Fibroblast of lung (primary cell): ENCODE measurements at places on chromosomes 5 and 9.

DNA sequence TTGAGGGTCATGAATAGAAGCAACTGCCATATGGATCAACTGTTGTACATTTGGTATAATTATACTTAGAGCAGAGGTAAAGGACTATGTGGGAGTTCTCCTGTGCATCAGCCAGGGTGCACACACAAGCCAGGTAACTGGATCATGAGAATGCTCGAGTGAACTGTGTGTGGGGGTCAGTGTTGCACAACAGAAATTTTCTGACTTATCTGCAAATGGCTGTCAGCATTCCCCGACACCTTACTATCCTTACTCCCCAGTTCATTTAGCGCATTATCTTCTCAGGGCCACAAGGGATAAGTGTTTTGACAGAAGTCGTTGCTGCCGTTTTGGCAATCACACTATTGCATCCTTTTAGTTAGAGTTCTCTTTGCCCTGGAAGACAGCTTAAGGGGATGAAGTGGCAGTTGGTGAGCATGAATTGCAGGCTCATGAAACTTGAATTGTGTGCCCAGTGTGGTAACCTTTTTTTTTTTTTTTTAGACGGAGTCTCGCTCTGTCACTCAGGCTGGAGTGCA is 1.7 kb downstream of the CANX start:
- peak; percentile 7 for DNase-seq

- peak; percentile 81 for DNase-seq
These were observed 84.8 kb downstream of the TLE1 start for GRCh38 chr9:81604306-81605169.

DNA sequence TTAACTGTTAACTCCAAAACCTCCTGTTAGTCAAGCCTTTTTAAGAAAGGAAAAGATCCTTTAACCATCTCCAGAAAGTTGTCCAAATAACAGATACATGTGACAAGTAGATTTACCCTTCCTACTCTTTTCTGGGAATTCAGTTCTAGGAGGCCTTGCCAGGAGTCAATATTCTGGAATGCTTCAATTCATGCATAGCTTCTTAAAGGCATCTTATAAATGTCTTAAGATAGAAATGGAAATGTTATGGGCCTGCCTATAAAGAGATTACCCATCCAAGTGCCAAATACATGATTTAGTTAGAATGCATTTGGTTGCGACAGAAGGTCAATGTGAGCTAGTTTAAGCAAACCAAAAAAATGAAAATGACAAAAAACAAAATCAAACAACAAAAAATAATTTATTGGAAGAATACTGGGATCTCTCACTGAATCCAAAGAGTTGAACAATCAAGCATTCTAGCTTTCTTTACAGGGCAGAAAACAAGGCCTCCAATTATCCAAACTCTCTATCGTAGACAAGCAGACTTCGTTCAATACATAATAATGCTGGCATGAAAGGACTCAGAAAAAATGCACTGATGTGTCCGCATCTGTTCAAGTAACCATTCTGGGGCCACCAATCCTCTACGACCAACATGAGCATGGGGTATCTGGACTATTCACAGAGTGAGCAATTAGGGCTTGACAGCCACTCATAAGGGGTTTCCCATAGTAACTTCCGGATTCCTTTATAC is 188.6 kb downstream of the CTNND2 start:
- DNase-seq: no peak

DNA sequence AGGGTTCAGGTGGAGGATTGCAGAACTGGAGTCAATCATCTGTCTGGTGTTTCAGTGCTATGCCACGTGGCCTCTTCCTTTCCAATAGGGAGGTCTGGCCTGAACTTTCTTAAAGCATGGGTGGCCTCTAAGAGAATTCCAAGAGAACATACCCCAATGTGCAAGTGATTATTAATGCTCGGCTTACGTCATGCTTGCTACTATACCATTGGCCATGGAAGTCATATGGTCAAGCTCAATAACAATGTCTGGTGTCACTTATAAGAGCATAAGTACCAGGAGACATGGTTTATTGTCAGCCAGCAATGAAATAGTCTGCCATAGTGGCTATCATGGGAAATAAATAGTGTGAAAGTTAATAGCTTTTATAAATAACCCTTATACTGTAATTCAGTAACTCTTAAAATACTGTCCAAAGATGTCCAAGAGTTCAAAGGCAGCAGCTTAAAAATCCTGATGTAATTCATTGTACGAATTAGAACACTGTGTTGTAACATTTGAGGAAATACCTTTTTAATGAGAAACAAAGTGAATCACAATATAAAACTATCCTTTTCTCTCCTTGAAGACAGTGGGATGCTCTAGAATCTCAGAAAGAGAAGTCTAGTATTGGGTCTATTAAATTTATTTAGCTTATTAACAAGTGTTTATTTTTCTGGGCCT is 355.4 kb upstream of the PRR16 start:
- no peak for DNase-seq

DNA sequence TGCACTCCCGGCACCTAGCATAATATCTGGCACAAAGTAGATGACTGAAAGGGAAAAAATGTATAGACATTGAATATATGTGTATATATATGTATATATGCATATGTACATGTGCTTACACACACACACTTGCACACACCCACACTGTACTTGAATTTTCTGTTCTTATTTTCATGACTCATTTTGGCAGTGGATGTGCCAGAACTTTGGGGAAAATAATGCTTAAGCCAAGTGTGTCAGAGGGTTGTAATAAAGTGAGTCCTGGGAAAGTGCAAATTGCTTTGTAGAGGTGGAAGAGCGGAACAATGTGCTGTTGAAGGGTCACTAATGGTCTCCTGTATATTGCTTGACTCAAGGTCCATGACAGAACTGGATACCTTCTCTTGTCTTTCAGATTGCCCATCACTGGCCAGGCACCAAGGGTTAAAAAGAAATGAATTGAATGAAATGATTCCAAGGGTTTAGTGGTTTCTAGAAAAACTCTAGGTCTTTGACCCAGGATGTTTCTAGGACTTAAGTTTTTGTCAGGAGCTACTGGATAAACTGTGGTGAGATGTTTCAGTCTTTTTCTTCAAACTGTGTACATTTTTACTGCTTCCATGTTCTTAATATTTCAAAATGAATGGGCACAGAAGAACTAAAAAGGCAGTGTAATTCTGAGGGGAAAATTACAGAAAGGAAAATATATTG is 129.9 kb upstream of the MOCS2 start:
- DNase-seq: peak; percentile 35

DNA sequence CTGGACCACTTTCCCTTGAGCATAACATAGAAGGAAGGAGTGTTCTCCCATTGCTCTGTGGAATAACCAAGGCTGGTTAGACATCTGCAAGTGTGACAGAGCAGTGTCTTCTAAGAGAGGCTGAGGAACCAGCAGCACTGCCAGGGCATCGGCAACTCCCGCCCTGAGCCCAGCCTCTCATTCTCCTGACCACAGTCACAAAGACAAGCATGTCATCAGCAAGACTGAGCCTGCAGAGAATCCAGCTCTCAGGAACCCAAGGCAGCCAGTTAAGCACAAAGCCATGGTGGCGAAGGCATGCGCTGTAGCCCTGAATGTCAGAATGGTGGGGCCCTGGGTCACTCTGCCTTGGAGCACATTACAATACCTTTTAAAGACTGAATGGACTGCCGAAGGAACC is 253.9 kb downstream of the AGTPBP1 start:
- no peak for DNase-seq

DNA sequence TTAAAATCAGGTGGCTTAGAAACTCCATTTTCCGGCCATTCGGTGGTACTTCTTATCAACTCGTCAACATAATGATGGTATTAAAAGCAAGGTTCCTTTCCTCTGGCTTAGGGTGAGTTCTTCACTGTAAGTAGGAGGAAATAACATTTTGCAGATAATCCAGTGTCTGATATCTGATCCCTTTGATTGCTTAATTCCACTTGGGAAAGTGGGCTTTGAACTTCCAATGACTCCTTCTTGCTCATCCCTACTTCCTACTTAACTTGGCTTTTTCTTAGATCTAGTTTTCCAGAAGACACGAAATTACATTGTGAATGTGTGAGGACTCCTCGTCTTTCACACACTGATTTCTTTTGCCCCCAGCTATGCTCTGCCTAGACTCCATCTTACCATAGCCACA is 31.5 kb downstream of the DDX31 start:
- DNase-seq: peak; percentile 59

GRCh38 chr5:72523960-72524582 is 16.9 kb upstream of the ZNF366 start:
- peak; percentile 92 for DNase-seq

DNA sequence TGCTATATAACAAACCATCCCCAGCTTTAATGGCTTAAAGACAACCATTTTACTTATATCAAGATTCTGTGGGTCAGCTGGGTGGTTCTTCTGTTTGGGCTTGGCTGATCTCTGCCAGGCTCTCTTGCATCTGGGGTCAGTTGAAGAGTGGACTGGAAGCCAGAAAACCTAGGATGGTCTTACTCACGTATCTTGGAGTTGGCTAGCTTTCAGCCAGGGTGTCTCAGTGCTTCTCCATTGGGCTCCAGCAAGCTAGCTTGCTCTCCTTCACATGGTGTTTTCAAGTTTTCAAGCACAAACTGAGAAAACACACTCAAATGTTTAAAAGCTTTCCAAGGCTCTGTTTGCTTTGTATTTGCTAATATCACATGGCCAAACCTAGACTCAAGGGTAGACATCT is 146.8 kb downstream of the PIK3R1 start:
- DNase-seq: no peak

DNA sequence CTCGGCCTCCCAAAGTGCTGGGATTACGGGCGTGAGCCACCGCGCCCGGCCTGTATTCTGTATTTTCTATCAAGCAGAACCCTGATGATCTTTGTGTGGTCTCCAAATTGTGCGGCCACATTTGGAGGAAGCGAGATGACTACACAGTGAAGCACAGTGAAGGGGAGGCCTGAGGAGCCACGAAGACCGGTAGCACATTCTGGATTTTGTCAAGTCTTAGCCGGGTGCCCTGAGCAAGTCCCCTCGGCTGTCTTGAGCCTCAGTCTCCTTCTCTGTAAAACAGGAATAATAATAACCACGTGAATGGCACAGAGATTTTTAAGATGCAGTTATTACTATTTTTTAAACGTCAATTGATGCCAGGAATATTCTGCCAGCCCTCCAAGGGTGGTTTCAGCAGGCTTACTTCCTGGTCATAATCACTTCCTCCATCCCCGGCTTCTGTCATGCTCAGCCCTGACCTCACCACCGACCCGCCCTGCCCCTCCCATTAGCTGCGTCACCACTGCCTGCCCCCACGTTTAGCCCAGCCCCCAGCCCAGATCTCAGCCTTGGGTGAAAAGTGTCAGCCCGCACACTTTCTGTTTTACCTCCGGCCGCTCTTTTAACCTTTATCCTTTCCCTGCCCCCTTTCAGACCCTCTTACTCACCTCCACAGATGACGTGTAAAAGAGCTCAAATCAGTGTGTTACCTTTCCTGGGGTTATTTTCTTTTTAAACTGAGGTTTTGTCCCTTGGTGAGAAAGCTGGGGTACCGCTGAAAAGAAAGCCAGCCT is 27.0 kb upstream of the ERGIC1 start:
- DNase-seq: peak; percentile 89
